ENCODE measurements at places on chromosomes 6 and 20.
A peak's percentile ranks its signal among the peaks of the same experiment; 100 is the strongest.

DNA sequence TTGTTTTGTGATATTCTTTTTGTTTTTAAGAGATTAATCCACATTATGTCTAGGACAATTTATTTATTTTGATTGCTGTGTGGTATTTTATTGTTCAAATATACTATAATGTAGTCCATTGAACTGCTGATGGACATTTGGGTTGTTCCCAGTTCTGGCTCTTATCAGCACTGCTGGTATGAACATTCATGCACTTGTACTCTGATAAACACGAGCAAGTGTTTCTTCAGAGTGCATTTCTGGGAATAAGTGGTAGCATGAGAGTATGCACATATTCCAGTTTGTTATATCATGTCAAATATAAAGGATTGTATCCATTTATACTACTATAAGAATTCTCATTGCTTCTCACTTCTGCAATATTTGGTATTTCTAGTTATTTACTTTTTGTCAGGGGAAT lies 7.1 kb downstream of the CALHM6 start:
- DNase-seq = no peak

DNA sequence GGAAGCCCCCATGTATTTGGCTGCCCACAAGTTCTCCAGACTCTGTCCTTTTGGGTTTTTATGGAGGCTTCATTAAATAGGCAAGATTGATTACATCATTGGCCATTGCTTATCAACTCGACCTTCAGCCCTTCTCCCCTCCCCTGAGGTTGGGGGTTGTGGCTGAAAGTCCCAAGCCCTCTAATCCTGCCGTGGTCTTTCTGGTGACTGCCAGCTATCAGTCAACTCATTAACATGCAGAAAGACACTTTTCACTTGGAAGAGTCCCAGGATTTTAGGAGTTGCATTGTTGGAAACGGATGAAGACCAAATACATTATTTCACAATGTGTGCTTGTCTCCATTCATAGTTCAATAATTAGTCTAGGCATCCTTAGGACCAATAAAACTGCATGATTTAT lies 9.5 kb downstream of the CDC5L start:
- DNase-seq = no peak

- DNase-seq = peak; percentile 20
Measured at GRCh38 chr6:3252369-3252768, 6.4 kb upstream of the PSMG4 start.

- DNase-seq = no peak
Measured at GRCh38 chr6:116994447-116994846, 117.4 kb downstream of the RFX6 start.

DNA sequence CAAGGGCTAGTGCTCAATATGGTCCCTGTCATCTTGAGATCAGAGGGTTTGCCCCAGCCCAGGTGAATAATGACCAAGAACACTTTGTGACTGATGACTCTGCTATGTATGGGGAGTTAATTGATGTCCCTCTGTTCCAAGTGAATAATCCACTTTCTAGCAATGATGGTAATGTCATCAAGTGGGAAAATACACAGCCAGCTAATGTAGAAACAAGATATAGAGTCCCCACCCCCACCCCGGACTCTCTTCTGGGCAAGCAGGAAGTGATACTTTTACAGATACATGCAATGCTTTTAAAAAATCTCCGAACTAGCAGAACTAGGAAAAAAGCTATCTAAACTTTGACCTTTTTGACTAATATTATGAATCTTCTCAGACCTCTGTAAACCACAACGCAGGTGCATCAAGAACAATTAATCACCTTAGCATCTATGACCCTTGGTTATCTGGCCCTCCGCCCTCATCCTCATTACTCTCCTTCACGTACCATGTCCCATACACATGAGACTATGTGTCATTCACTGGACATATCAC lies 30.5 kb downstream of the CNR1 start:
- no peak for DNase-seq

GRCh38 chr6:80010288-80010687 lies 5.8 kb downstream of the TTK start:
- no peak for DNase-seq

DNA sequence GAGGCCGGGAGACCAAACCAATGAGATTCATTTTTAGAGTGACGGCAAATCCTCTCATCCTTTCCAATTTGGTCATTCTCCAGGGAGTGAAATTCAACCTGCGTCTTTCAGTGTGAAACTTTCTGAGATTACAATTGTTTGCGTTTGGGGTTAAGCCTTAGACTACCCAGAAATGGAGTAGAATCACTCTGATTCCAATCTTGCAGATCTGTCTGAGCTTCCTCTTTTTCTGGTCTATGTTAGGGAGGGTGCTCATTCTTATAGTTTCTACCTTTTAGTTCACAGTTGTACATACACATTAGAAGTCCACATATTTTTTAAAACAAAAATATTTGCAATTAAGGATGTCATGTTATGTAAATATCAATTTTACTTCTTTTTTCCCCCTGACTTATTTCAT lies 183.0 kb upstream of the PHACTR1 start:
- DNase-seq = no peak

DNA sequence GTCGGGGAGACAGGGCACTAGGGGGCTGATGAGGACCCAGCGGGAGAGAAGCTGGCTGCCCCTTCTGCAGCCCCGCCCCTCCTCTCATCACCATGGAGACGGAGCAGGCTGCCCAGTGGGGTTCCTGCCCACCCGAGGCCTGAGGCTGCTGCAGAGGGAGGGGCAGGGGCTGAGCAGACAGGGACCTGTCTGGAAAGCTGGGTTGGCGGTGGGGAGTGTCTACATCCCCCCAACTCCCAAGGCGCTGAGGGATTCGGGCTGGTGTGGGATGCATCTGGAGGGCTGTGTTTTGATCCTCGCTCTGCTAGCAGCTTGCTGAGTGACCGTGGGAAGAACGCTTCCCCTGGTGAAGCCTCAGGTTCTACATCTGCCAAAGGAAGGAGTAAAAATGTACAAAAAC lies 1.2 kb upstream of the BPI start:
- no peak for DNase-seq

- no peak for DNase-seq
Measured at GRCh38 chr6:5139828-5140771, 55.0 kb downstream of the PPP1R3G start.

DNA sequence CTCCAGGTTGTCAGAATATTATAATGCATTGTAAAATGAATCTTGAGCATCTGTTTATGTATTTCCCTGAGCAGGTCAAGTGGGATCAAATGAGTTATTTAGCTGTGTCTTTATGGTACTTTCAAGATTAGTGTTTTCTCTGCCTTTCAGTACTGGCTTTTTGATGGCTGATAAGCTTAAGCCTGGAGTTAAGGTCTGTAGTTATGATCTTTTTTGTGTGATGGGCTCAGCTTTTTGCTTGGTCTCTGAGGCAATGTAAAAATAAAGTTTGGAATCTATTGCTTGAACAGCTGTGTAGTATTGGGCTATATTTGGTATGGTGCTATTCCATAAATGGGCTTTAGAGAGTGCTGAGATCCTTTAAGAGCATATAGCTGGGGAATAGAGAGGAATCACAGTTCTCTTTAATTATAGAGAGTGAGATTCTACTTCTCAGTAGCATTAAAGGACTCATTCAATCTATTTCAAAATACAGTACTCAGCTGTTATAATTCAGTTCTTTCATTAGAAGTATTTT lies 40.7 kb downstream of the ZNF451 start:
- no peak for DNase-seq

- no peak for DNase-seq
Measured at GRCh38 chr20:45859916-45860315, 2.5 kb downstream of the ZSWIM3 start.

DNA sequence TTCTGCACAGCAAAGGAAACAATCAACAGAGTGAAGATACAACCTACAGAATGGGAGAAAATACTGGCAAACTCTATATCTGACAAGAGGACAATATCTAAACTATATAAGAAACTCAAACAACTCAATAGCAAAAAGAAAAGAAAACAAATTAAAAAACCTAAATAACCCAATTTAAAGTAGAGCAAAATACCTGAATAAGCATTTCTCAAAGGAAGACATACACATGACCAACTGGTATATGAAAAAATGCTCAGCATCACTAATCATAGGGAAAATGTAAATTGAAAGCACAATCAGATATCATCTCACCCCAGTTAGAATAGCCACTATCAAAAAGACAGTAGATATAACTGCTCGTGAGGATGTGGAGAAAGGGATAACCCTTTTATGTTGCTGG lies 87.8 kb upstream of the FOXA2 start:
- no peak for DNase-seq
